ENCODE measurements at places on chromosomes 12 and 14. TPM values are rescaled to one million over a fixed set of nuclear protein-coding genes. Genes with fewer than 3 reads are reported as not detected.

- no peak overlapping the region for H3K4me3 ChIP-seq
- peak; percentile 67 for DNase-seq
- H3K27me3 ChIP-seq = no peaks in the 10 kb centered on the region
- H3K27ac ChIP-seq = no peak overlapping the region
Observed at GRCh38 chr12:19739195-19739776, 300.0 kb downstream of the AEBP2 start.

DNA sequence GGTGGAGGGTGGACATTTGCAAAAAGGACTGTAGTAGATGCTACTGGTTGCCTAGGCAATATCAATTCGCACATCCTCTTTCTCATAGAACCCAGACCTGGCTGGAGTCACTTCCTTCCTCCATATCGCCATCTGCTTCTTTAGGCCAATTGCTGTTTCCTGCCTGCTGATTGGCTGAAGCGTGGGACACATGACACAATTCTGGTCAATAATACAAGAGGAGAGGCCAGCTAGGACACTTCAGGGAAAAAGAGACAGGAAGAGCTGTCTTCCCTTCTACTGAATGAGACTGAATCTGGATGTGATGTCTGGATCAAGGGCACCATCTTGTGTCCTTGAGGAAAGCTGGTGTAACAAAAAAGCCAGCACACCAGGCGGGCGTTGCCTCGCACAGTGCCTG is 53.8 kb downstream of the TRPV4 start:
- H3K27me3 ChIP-seq = no peaks in the 10 kb centered on the region
- no peak for DNase-seq
- no peak overlapping the region for H3K4me3 ChIP-seq

Gene RNASE3
- total RNA-seq = 0.50 TPM

Gene KRT77
- not detected for total RNA-seq

DNA sequence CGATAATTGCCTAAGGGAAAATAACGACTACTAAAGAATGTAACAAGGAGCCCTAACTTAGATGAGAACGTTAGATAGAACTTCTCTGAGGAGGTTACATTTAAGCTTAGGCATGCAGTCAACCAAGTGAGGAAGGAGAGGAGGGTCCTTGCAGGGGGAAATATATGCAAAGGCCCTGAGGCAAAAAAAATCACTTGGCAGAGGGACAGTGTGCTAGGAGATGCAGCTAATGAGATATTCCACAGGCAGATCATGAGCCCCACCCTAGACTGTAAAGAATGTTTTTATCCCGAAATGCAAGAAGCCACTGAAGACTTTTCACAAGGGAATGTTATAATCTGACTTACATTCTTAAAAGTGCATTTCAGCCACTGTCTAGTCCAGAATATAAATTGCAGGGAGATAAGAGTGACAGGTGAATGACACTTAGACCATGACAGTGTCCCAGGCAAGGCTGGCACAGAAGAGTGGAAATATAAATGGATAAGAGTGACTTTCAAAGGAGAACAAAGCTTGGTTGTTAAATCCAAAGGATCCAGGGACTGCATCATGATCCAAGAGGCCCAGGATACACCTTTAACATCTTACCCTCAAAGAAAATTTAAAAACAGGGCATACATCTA is 61.0 kb downstream of the PPM1H start:
- H3K27me3 ChIP-seq = no peaks in the 10 kb centered on the region
- no peak overlapping the region for H3K4me3 ChIP-seq
- H3K27ac ChIP-seq = no peak overlapping the region
- no peak for DNase-seq
- H3K36me3 ChIP-seq = no peaks in the 10 kb centered on the region

- no peaks in the 10 kb centered on the region for H3K36me3 ChIP-seq
- DNase-seq = peak; percentile 67
- H3K4me1 ChIP-seq = peaks cover 54% of the 10 kb centered on the region
- peak overlapping the region; percentile 79 for H3K27ac ChIP-seq
Observed at GRCh38 chr14:95515080-95515489, 1.4 kb downstream of the SYNE3 start.

DNA sequence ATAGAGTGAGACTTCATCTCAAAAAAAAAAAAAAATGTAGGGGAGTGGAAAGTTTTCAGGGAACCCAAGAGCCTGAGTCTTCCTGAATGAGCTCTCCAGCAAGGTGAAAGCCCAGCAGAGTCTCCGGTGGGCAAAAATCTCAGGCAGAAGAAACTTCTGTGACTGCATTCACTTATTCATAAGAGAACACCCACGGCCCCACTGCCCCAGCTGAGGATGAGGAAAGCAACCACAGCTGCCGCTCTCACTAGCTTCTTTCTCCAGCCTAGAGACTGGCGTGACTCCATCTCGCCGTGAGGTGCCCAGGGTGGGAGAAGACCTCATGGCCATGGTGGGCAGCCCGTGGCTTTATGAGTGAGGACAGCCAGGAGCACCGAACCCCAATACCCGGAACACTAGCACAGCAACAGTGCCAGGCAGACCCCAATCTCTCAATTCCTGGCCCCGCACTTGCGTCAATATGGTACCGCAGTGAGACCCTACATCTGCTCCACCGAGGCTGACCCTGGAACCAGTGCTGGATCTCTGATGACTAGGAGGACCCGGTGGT is 29.7 kb upstream of the DYNC1H1 start:
- no peaks in the 10 kb centered on the region for H3K36me3 ChIP-seq
- no peak overlapping the region for H3K4me3 ChIP-seq
- H3K4me1 ChIP-seq = no peaks in the 10 kb centered on the region
- DNase-seq = no peak
- no peaks in the 10 kb centered on the region for H3K27me3 ChIP-seq
- H3K27ac ChIP-seq = no peak overlapping the region

DNA sequence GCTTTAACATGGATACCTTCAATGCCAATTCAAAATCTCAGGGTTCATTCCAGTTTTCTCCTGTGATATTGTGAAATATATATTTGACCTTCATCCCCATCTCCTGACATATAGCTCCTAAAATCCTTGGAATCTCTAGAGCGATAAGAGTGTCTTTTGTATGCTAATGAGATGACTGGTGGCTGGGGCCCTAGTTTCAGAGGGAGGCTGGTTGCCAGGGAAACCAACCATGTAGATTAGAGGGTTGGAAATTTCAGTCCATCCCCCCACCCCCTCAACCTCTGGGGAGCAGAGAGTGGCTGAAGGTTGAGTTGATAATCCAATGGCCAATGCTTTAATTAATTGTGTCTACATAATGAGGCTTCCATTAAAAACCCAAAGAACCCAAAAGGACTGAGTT is 59.4 kb downstream of the SDR9C7 start:
- H3K27me3 ChIP-seq = no peaks in the 10 kb centered on the region
- no peak overlapping the region for H3K4me3 ChIP-seq
- H3K27ac ChIP-seq = no peak overlapping the region
- H3K36me3 ChIP-seq = no peaks in the 10 kb centered on the region
- H3K4me1 ChIP-seq = peaks cover 5% of the 10 kb centered on the region

DNA sequence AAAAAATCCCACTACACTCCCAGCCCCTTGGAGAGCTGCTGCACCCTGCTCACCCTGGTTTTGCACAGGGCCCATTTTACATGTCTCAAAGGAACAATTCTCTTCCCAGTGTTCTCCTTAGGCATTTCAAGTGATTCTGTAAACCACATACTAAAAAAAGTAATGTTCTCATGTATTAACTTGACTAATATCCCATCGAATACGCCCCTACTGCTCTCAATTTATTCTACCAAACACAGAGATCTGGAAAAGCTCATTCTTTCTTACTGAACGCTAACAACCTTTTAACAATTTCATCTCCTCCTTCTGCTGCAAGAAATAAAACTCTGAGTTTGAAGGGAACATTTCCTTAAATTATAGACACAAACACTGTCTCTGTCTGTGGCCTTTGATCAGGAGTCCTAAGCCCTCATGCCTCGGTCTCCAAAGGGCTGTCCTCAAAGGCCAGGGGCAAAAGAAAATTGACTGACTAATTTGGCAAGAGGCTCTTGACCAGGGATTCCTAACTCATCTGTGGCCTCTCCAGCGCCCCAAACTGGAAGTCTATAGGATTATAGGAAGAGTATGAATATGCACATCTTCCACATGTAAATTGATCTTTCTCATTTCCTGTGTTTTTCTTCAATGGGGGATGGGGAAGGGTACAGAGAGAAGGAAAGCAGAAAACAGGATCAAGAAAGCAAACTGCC is 17.1 kb upstream of the TSPAN11 start:
- no peak for DNase-seq
- no peaks in the 10 kb centered on the region for H3K27me3 ChIP-seq
- peaks cover 2% of the 10 kb centered on the region for H3K4me1 ChIP-seq
- no peaks in the 10 kb centered on the region for H3K36me3 ChIP-seq
- peak overlapping the region; percentile 22 for H3K27ac ChIP-seq

Gene FBLN5
- 110 TPM for total RNA-seq

DNA sequence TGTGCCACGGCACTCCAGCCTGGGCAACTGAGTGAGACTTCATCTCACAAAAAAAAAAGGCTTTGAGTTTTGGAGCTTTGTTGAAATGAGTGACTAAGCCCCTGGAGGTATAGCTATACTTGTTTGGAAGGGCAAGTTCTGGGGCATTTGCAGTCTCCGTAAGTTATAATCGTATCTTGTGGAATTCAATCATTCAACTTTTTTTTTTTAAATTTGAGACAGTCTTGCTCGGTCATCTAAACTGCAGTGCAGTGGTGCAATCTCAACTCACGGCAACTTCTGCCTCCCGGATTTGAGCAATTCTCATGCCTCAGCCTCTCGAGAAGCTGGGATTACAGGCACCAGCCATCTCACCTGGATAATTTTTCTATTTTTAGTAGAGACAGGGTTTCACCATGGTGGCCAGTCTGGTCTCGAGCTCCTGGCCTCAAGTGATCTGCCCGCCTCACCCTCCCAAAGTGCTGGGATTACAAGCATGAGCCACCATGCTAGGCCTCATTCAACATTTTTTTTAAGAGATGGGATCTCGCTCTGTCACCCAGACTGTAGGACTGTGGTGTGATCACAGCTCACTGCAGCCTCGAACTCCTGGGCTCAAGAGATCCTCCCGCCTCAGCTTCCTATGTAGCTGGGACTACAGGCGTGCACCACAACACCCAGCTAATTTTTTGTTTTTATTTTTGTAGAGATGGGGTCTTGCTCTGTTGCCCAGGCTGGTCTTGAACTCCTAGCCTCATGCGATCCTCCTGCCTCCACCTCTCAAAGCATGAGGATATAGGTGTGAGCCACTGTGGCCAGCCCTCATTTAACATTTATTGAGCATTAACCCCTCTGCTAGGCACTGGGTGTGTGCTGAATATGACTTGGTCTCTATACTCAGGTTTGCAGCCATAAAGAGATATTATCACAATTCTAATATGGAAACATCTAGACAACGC is 133.7 kb upstream of the MAP1LC3B2 start:
- H3K36me3 ChIP-seq = no peaks in the 10 kb centered on the region
- H3K4me1 ChIP-seq = no peaks in the 10 kb centered on the region
- H3K27me3 ChIP-seq = no peaks in the 10 kb centered on the region
- H3K4me3 ChIP-seq = no peak overlapping the region
- no peak for DNase-seq

GRCh38 chr14:32005628-32006027 is 71.5 kb upstream of the ARHGAP5 start:
- H3K27ac ChIP-seq = no peak overlapping the region
- no peak overlapping the region for H3K4me3 ChIP-seq
- peaks cover 9% of the 10 kb centered on the region for H3K4me1 ChIP-seq
- no peaks in the 10 kb centered on the region for H3K27me3 ChIP-seq

Gene C12orf50
- 64.6 TPM for total RNA-seq

GRCh38 chr12:1277905-1278304 is 286.9 kb downstream of the ERC1 start:
- no peaks in the 10 kb centered on the region for H3K27me3 ChIP-seq
- no peaks in the 10 kb centered on the region for H3K36me3 ChIP-seq
- H3K4me3 ChIP-seq = no peak overlapping the region

- no peaks in the 10 kb centered on the region for H3K36me3 ChIP-seq
- no peaks in the 10 kb centered on the region for H3K27me3 ChIP-seq
- peak overlapping the region; percentile 72 for H3K27ac ChIP-seq
- peaks cover 8% of the 10 kb centered on the region for H3K4me1 ChIP-seq
Observed at GRCh38 chr12:104064842-104065427, 604 bp downstream of the HCFC2 start.

DNA sequence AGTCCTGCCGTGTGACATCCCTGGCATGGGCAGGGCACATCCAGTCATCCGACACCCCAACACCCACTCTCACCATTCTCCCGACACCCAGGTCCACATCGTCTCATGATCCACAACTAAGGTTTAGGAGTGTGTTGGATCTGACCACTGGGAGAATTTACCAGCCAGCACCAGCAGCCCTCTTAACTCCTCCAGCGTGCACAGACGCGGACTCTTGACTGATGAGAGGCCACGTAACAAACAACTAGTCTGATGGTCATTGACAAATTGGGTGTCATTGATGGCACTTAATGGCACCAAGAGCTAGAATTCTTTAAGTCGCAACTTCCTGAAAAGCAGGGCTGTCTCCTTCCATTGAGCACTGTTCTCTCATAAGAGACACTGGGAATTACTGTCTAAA is 203.0 kb upstream of the SFSWAP start:
- H3K4me1 ChIP-seq = peaks cover 3% of the 10 kb centered on the region
- H3K4me3 ChIP-seq = no peak overlapping the region
- no peak overlapping the region for H3K27ac ChIP-seq
- DNase-seq = no peak
- no peaks in the 10 kb centered on the region for H3K27me3 ChIP-seq

Gene FAM222A
- total RNA-seq = 78.6 TPM

DNA sequence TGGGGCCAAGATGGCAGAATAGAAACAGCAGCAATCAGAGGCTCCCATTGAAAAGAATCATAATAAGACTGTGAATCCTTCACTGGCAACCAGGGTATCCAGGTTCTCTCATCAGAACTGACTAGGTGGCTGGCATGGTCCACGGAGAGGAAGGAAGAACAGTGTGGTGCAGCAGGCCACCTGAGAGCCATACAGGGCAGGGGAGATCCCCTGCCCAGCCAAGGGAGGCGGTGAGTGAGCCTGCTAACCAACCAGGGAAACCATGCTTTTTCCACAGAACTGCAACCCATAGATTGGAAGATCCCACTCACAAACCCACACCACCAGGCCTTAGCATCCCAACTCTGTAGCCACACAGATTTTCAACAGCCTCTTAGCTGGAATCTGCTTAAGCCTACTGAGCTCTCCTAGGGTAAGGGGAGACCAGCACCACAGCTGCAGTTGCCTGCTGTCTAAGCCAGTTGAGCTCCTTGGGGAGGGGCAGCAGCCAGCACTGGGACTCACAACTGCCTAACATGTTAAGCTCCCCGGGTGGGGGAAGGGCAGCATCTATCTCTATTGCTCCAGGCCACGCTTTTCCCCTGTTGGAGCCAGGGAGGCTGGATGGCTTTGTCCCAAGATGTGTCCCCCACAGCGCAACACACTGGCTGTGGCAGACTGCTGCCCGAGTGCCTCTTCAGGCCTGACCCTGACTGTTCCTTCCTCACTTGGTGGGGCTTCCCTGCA is 342.6 kb upstream of the CCDC196 start:
- DNase-seq = no peak
- H3K4me1 ChIP-seq = no peaks in the 10 kb centered on the region
- no peak overlapping the region for H3K27ac ChIP-seq
- H3K27me3 ChIP-seq = no peaks in the 10 kb centered on the region

- H3K4me3 ChIP-seq = no peak overlapping the region
- H3K36me3 ChIP-seq = no peaks in the 10 kb centered on the region
- no peaks in the 10 kb centered on the region for H3K4me1 ChIP-seq
- no peaks in the 10 kb centered on the region for H3K27me3 ChIP-seq
- DNase-seq = no peak
- H3K27ac ChIP-seq = no peak overlapping the region
Observed at GRCh38 chr12:45974883-45975282, 15.5 kb downstream of the SCAF11 start.

GRCh38 chr14:103108749-103109207 is 14.3 kb downstream of the EXOC3L4 start:
- H3K27me3 ChIP-seq = no peaks in the 10 kb centered on the region
- no peak for DNase-seq
- no peak overlapping the region for H3K4me3 ChIP-seq
- H3K4me1 ChIP-seq = peaks cover 26% of the 10 kb centered on the region
- no peak overlapping the region for H3K27ac ChIP-seq
